ENCODE measurements at places on chromosomes 6 and 20.

GRCh38 chr6:2454180-2454579, 208.8 kb upstream of the GMDS start:
- DNase-seq, result no peak

DNA sequence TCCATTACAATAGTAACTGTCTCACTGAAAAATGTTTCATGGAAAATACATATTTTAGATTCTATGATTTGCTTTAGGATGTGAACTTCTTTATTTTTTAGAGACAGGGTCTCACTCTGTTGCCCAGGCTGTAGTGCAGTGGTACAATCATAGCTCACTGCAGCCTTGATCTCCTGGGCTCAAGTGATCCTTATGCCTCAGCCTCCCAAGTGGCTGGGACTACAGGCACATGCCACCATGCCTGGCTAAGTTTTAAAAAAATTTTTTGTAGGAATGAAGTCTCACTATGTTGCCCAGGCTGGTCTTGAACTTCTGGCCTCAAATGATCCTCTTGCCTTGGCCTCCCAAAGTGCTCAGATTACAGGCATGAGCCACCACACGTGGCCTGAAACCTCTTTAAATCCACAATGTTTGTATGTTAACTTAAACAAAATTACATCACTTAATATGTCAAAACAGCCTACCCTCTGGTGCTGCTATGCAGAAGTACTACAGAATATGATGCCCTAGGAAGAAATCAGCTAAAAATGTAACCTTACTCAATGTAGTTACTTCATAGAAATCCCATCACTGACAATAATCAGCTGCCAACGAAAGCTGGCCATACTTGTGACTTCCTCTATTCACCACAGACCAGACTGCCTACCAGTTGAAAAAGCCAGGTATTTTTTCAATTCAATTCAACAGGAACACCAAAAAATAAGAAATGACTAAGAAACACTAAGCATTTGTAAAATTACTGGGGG, 17.6 kb downstream of the EEF1A1 start:
- DNase-seq, result no peak

DNA sequence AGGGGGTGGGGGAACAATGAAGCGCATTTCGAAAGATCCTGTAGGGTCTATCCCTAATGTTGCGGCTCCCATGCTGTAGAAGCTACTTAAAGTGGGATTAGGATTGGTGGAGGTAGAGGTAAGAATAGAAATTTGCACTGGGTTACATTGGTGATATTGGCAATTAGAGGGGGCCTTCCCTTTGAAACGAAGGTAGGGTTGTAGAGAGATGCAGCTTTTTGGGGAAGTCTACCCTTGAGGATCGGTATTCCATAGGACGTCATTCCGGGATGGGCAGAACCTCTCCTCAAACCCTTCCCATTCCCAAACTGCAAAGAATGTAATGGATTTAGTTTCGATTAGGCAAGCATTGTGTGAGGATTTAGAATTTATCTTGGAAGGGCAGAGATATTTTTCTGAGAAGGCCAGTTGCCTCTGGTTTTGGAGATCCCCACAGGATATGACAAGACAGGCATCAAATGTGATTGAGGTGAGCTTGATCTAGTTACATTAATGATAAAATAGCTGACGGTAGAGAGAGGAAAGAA, 5.4 kb upstream of the ZNFX1 start:
- no peak for DNase-seq

GRCh38 chr20:33693289-33693688, 7.1 kb upstream of the E2F1 start:
- DNase-seq, result no peak

- no peak for DNase-seq
Observed at GRCh38 chr6:32045811-32046449, 7.7 kb downstream of the CYP21A2 start.

DNA sequence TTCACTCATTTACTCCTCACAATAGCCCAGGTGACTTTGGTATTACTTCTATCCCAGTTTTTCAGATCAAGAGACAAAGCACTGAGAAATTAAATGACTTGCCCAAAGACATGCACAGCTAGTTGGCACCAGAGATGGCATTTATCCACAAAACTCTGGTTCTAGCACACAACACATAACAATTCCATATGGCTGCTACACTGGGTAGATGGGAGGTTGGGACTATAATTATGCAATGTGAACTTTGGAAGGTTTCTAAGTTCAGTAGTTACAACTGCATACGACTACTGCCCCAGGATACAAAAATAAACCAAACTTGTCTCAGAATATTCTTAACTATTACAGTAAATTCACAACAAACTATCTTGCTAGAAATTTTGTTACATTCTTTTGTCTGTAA, 54.2 kb upstream of the MLIP start:
- no peak for DNase-seq

- no peak for DNase-seq
Observed at GRCh38 chr20:35145141-35145564, 2.0 kb downstream of the EDEM2 start.

DNA sequence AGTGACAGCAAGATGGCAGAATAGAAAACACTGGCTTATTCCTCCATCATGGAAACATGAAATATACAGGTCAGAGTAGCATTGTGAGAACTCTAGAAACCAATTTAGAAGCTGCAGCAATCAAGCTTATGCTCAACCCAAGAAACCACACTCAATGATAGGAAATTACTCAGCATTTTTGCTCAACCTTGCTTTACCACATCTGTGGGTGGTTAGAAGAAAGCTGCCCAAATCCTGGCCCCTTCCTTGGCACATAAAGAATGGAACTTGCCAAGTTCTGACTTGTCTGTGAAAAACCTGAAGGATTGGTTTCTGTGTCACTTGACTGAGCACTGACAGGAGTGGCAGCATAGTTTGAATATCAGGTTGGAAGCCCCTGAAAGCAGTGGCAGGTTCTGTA, 108.0 kb upstream of the MOCS1 start:
- no peak for DNase-seq

DNA sequence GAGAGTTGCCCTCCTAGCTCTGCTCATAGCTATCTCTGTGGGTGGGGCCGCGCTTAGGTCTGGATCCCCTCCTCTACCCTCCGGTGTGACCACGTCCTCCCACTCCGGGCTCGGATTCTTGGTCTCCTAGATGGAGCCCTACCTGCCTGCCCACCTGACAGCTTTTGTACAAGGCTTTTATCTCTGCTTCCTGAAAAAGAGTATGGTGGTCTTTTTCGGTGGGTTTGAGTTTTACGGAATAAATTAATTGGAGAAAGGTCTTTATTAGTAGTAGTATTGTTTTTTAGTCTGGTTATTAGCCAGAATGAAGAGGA, 773 bp downstream of the SMAP1 start:
- no peak for DNase-seq

DNA sequence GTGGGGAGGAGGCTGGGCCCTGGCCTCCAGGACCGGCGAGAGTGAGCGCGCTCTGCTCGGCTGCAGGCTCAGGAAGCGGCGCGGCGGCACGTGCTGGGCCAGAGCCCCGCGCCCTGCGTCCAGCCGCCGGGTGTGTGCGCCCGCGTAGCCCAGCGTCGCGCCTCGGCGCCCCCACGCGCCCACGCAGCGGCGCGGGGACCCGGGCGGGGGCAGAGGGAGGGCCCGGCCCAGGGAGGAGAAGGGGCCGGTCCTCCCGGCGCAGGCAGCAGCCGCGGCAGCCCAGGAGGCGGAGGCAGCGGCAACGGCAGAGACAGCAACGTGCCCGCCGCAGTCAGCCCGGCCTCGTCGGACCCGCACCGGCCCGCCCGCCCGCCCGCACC, at the start of gene EYA2:
Gene EYA2, plus strand, starts transcription at position 265 of the 380 bp plus-strand sequence. CDS start 95,168 bp downstream, outside the sequence.
- DNase-seq, result no peak

- no peak for DNase-seq
Observed at GRCh38 chr6:98636941-98637340, 197.4 kb upstream of the POU3F2 start.

DNA sequence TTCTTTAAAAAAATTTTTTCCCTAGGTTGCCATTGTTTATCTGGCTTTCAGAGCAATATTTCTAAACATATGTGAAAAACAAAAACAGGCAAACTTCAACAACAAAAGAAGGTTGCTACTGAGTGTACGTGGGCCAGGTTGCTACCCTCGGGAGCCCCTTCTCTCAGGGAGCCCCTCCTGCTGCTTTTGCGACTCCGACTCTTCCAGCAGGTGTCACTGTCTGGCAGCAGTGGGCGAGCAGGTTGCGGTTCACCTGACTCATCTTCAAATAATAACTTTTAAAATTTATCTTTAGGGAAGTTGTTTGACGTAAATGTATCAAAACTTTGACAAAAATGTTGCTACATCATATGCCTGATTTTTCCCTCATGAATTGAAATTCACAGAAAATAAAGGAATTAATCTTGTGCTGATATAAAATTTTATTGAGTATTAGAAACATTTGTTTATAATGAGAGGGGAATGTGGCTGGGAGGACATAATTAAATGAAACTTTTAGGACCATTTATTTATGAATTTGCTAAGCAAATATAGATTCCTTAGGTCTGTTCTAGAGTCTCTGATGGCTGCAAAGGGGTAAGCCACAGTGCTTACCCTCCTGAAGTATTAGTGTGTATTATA, 138.8 kb downstream of the HIVEP1 start:
- peak; percentile 56 for DNase-seq

DNA sequence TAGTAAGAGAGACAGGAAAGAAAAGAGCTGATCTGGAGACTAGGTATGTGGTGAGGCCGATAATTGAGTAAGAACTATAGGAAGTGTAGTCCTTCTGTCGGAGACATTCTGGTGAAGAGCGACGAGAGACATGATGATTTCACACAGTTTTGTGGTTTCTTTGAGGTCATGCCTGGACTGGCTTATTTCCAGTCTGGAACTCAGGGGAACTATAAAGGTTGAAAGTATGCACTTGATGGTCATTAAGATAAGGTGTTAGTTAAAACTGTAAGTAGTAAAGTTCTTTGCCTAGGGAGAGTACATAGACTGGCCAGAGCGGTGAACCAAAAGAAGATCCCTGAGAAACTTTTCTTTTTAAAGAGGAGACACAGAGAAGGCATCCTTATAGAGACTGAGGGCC, 68.8 kb downstream of the RFX6 start:
- DNase-seq, result no peak
